ENCODE measurements at places on chromosomes 1 and 21.
A peak's percentile ranks its signal among the peaks of the same experiment; 100 is the strongest.

GRCh38 chr1:175216444-175216843 lies 23.9 kb upstream of the KIAA0040 start:
- DNase-seq = no peak

- DNase-seq = no peak
Measured at GRCh38 chr1:58762806-58763205, 21.0 kb downstream of the JUN start.

GRCh38 chr1:112665857-112666256 lies 8.6 kb upstream of the MOV10 start:
- no peak for DNase-seq

DNA sequence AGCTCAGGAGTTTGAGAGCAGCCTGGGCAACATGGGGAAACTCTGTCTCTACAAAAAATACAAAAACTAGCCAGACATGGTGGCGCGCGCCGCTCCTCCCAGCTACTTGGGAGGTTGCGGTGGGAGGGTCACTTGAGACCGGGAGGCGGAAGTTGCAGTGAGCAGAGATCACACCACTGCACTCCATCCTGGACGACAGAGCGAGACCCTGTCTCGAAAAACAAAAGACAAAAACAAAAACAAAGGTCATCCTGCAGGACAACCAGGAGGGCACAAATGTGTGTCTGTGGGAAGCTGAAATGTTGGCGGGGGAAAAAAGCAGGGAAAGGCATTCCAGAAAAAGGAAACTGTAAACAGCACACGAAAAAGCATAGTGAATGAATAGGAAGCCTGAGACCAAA lies 104.1 kb upstream of the HNRNPU start:
- DNase-seq = no peak

DNA sequence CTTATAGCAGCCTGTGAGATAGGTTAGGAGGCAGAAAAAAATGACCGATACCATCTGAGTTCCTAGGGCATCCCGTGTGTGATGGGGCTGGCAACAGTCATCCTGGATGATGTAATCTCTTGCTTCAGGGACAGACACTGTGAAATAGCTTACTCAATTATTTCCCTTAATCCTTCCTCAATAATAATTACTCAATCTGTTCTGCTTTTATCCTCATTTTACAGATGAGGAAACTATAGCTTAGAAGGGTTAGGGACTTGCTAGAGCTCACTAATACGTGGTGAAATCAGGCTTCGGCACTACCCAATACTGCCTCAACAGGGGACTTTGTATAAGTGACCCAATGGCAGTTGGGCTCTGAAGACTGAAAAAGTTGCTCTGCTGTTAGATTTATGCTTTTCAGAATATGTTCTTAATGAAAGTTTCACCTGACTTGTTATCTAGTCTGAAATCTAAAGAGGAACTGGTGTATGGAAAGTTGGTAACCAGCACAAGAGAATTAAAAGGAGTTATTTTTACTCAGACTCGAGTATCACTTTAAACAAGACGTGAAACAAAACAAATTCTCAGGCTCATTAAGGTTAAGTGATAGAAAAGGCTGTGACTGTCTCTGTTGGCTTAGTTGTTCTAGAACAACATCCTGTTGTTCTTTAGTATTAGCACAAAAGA lies 14.4 kb downstream of the CD55 start:
- DNase-seq = no peak

DNA sequence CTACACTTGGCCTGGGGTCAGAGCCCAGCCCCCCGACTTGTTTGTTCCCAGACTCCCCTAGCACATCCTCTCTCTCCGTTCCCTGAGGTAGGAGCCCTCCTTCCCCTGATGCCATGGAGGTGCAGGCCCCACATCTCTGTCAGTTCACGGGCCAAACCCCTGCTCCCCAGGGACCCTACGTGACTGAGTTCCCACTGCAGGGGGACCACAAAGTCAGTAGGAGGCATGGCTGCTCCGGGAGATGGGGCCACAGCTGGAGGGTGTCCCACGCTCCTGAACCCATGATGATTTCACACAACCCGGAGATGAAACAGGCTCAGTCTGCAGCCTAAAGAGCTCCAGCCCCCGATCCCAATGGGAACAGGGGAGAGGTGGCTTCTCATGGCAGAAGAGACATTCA lies 272.2 kb downstream of the NPHP4 start:
- DNase-seq = no peak

GRCh38 chr1:18879791-18880309 lies 20.4 kb upstream of the TAS1R2 start:
- no peak for DNase-seq

DNA sequence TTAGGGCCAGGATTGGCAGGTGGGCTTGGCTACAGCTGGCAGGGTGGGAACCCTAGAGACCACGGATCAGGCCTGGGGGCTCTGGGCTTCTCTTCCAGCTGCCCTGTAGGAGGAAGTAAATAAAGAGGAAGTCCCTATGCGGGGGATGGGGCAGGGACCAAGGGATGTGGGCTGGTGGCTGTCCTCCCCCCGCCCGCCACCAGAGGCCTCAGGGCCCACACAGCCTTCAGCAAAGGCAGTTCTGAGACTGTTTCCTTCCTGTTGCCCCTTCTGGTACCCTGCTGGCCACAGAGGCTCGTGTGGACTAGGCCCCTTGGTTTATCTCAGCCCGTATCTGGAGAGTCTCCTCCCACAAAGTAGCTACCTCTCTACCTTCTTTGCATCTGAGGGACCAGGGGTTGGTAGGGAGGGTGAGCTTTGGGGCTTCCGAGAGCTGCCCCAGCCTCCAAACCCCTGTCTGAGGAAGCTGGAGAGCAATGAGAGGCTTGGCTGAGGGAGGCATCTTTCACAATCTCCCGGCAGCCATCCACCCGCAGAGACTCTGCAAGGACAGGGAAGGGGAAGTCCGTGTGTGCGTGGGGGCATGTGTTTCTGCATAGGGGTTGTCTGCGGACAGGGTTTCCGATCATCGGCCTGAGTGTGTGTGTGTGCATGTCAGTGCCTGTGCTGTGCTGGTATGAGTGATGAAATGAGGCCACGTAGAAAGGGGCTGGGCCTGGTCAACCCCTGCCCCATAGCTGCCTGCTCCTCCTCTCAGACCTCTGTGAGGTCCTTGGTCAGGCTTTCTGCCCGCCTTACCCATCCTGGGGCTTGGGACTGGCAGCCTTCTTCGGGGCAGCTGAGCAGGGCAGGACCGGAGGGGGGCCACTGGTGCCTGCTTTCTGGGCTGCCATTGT lies 12.5 kb downstream of the RPS6KA1 start:
- peak; percentile 70 for DNase-seq

DNA sequence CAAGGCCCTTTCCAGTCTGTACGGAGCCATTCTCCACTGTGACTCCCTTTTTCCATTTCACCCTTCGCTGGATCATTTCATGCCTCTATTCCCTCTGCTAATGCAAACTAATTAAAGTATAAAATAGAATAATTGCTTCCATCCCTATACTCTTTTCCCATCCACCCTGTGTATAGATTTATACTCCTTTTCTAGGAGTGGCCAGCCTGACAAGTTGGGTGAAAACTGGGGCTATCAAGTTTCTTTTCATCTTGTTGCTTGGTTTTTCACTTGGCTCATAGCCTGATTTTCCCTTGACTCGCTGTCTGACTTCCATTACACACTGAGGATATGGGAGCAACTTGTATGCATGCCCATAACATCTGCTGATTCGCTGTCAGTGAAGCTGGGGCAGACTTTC lies 107.0 kb downstream of the PLXNA2 start:
- no peak for DNase-seq

DNA sequence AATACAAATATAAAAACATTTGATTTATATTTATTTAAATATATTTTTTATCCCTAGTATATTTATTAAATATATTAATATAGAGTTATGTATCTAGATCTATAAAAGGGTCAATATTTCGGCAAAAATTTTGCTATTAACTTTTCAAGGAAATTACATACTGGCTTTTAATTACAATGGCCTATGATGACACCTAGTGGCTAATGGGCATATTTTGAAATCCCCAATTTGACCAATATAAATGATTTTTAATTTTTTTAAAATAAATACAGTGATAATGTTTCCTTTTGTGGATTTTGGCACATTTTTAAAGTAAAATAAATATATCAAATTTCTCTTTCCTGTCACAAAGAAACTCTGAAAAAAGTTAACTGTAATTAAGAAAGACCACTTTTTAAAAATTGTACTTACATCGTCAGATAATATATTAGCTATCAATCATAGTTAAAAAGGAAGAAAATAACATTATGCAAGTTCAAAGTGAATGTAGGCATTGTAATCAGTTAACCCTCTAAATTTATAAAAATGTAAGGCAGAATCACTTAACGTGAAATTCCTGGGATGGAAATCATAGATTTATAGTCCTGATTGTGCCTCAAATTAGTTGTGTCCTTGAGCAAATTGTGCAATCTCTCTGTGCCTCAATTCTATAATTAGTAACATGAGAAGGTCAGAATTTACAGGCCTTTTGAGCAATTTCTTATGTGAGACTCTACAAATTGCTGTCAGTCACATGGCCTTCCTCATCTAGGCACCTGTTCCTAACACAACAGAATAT lies 25.6 kb upstream of the RGS13 start:
- no peak for DNase-seq
